Muscle of arm (tissue), 14 donors: ENCODE measurements at places on chromosomes 5 and 9.

- no peak for DNase-seq
Measured at GRCh38 chr5:115949096-115949495, 13.2 kb upstream of the LVRN start.

- DNase-seq = no peak
Measured at GRCh38 chr5:10301842-10302610, 5.7 kb downstream of the CMBL start.

GRCh38 chr5:83044926-83045325 is 32.3 kb downstream of the TMEM167A start:
- DNase-seq = no peak

DNA sequence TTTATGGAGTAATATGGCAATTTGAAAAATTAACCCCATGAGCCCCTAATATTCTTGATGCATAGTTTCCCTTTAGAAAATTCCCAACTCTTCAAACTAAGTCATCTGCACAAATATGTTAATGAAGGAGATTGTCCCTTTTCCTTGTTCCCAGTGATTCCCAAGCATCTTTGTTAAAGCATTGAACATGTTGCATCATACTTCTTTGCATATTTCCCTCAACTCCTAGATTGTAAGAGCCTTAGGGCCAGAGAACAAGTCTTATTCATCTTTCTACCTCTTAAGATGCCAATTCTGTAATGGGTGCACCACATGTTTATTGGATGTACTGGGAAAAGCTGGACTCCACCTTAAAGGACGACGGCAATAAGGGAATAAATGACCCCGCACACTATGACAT is 223.4 kb downstream of the PLK2 start:
- no peak for DNase-seq

DNA sequence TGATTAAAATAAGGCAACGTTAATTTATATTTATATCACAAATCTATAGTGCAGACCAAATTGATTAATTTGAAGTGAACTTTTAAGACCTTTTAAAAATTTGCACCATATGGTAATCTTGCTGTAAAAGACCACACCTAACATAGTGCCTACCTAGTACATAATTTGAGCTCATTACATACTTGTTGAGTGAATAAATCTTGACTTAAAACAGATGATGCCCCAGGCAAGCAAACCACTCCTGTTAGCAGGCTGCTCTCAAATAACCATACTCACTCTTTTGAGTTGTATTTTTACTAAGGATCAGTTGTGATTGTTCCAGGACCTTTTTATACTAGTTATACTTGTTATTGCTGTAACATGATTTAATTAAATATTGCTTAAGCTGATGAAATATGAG is 27.2 kb downstream of the CMYA5 start:
- DNase-seq = no peak

GRCh38 chr5:180548563-180548962 is 42.7 kb downstream of the SCGB3A1 start:
- DNase-seq = no peak
